ENCODE measurements at places on chromosomes 5 and 9.

DNA sequence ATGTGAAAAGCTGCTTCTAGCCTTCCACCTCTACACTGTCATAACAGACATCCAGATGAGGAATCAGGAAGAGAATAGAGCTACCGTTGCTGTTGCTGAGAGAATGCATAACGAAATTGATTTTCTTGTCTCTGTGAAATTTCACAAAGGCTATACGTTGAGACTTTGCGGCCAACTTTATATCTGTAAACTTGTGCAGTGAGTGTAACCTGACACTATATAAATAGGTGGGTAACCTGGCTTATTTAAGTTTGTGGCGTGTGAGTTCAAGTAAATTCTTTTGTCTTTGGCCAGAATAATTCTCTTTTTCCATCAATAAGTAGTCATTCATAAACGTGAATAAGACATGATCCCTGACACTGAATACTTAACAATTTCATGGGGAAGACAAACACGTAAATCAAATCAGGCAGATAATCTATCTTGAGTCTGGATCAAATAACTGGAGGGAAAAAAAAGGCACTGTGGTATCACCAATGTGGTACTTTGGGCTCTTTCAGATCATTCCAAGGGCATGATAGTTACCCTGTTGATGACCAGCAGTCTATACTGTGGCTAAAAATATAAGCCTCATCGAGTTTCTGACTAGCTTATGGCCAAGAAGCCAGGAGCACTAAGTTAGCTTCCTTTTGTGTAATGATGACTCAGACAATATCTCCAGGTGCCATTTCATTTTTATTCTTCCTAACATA lies 98.2 kb upstream of the RASA1 start:
- H3K27ac ChIP-seq: no peak overlapping the region
- H3K4me3 ChIP-seq: no peak overlapping the region
- H3K27me3 ChIP-seq: no peaks in the 10 kb centered on the region
- H3K4me1 ChIP-seq: no peaks in the 10 kb centered on the region
- no peaks in the 10 kb centered on the region for H3K36me3 ChIP-seq

GRCh38 chr9:19788152-19788551 lies 685 bp downstream of the SLC24A2 start:
- H3K4me3 ChIP-seq: no peak overlapping the region
- no peaks in the 10 kb centered on the region for H3K36me3 ChIP-seq
- no peaks in the 10 kb centered on the region for H3K4me1 ChIP-seq
- peaks cover 19% of the 10 kb centered on the region for H3K27me3 ChIP-seq

GRCh38 chr5:10109299-10109698 lies 140.4 kb downstream of the ATPSCKMT start:
- H3K27me3 ChIP-seq: no peaks in the 10 kb centered on the region
- no peaks in the 10 kb centered on the region for H3K4me1 ChIP-seq
- no peak for DNase-seq
- H3K4me3 ChIP-seq: no peak overlapping the region
- H3K36me3 ChIP-seq: no peaks in the 10 kb centered on the region
- no peak overlapping the region for H3K27ac ChIP-seq

- H3K4me1 ChIP-seq: peaks cover 49% of the 10 kb centered on the region
- no peak for DNase-seq
- no peaks in the 10 kb centered on the region for H3K36me3 ChIP-seq
- no peaks in the 10 kb centered on the region for H3K27me3 ChIP-seq
Observed at GRCh38 chr5:140181002-140181483, 6.1 kb downstream of the CYSTM1 start.

GRCh38 chr9:6068983-6069382 lies 53.6 kb upstream of the RANBP6 start:
- no peaks in the 10 kb centered on the region for H3K4me1 ChIP-seq
- no peaks in the 10 kb centered on the region for H3K36me3 ChIP-seq
- no peak for DNase-seq
- no peak overlapping the region for H3K27ac ChIP-seq

DNA sequence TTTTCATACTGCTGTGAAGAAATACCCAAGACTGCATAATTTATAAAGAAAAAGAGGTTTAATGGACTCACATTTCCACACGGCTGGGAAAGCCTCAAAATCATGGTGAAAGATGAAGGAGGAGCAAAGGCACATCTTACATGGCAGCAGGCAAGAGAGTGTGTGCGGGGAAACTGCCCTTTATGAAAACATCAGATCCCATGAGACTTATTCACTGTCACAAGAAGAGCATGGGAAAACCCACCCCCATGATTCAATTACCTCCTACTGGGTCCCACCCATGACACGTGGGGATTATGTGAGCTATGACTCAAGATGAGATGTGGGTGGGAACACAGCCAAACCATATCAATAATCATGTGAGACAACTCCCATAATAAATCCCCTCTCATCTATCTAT lies 8.7 kb downstream of the TTC39B start:
- no peaks in the 10 kb centered on the region for H3K36me3 ChIP-seq
- H3K27ac ChIP-seq: peak overlapping the region; percentile 82
- DNase-seq: no peak

- DNase-seq: no peak
- H3K27me3 ChIP-seq: peaks cover 58% of the 10 kb centered on the region
- no peaks in the 10 kb centered on the region for H3K4me1 ChIP-seq
- no peak overlapping the region for H3K27ac ChIP-seq
- no peaks in the 10 kb centered on the region for H3K36me3 ChIP-seq
- H3K4me3 ChIP-seq: no peak overlapping the region
Observed at GRCh38 chr9:126706698-126707053, 92.9 kb downstream of the LMX1B start.

- no peak overlapping the region for H3K4me3 ChIP-seq
- DNase-seq: no peak
- H3K27me3 ChIP-seq: no peaks in the 10 kb centered on the region
- no peak overlapping the region for H3K27ac ChIP-seq
Observed at GRCh38 chr5:36181774-36182173, 29.9 kb downstream of the SKP2 start.

- H3K4me3 ChIP-seq: no peak overlapping the region
- no peaks in the 10 kb centered on the region for H3K36me3 ChIP-seq
- peaks cover under 1% of the 10 kb centered on the region for H3K4me1 ChIP-seq
Observed at GRCh38 chr5:127671218-127671617, 22.3 kb downstream of the CTXN3 start.

GRCh38 chr5:31537851-31538250 lies 5.8 kb downstream of the C5orf22 start:
- peaks cover 12% of the 10 kb centered on the region for H3K4me1 ChIP-seq
- no peak overlapping the region for H3K4me3 ChIP-seq
- H3K27me3 ChIP-seq: no peaks in the 10 kb centered on the region
- H3K27ac ChIP-seq: no peak overlapping the region

DNA sequence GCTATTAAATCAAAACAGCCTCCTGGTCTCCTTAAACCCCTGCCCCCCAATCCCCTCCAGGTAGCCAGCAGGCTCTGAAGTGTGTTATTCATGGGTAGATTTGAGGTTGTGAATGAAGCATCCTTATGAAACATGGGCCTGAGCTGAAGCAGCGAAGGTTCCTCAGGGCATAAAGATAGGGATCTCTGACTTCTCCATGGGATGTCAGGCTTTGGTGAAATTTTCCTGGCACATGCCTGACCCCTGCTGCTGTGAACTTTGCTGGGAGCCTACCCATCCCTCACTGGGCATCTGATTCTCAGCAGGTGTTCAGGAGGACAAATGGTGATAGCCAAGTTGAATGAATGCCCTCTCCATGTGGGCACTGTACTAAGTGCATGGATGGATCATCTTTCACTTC lies 250.3 kb downstream of the ASTN2 start:
- no peak overlapping the region for H3K27ac ChIP-seq
- no peaks in the 10 kb centered on the region for H3K27me3 ChIP-seq
- no peak for DNase-seq
- H3K36me3 ChIP-seq: no peaks in the 10 kb centered on the region
- no peaks in the 10 kb centered on the region for H3K4me1 ChIP-seq
- H3K4me3 ChIP-seq: no peak overlapping the region

DNA sequence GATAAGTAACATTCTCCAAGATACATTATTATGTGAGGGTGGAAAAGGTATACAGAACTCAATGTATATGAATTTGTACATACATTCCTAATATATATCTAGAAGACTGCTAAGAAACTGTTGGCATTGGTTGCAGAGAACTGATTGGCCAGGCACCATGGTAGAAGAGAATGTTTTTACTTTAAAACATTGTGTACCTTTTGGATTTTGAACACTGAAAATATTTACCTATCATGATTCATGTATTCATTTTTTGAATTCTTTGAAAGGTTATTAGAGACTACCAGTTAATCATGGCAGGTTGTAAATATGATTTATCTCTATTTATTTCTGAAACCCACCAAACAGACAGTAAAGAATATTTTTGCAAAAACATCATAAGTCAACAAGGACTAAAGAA lies 41.2 kb upstream of the ADRB2 start:
- H3K4me3 ChIP-seq: no peak overlapping the region
- no peaks in the 10 kb centered on the region for H3K36me3 ChIP-seq
- no peak for DNase-seq
- H3K4me1 ChIP-seq: no peaks in the 10 kb centered on the region
- no peaks in the 10 kb centered on the region for H3K27me3 ChIP-seq

GRCh38 chr9:135281791-135282737 lies 194.6 kb downstream of the OLFM1 start:
- H3K27ac ChIP-seq: no peak overlapping the region
- no peaks in the 10 kb centered on the region for H3K36me3 ChIP-seq
- no peaks in the 10 kb centered on the region for H3K27me3 ChIP-seq
- no peak overlapping the region for H3K4me3 ChIP-seq
- DNase-seq: no peak

- no peaks in the 10 kb centered on the region for H3K4me1 ChIP-seq
- no peak for DNase-seq
- no peak overlapping the region for H3K4me3 ChIP-seq
- H3K27ac ChIP-seq: no peak overlapping the region
- H3K27me3 ChIP-seq: no peaks in the 10 kb centered on the region
Observed at GRCh38 chr9:105416840-105417239, 31.0 kb upstream of the FSD1L start.

GRCh38 chr9:91150998-91151717 lies 210.6 kb downstream of the AUH start:
- no peaks in the 10 kb centered on the region for H3K36me3 ChIP-seq
- DNase-seq: no peak
- H3K27ac ChIP-seq: no peak overlapping the region
- H3K4me1 ChIP-seq: no peaks in the 10 kb centered on the region

DNA sequence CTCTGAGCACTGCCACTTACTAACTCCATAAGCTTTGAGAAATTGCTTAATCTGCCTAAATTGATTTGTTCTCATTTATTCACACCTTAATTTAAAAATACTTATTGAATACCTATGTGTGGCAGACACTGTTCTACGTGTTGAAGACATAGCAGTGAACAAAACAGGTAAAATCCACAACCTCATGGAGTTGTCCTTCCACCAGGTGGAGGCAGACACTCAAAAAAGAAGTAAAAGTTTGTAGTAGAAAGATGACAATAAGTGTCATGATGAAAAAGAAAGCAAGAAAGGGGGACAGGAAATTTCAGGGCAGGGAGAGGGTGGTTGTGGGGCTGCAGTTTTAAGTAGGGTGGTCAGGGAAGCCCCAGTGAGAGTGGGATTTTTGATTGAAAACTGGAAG lies 94.9 kb downstream of the SREK1 start:
- H3K4me1 ChIP-seq: no peaks in the 10 kb centered on the region
- DNase-seq: no peak

GRCh38 chr9:124015661-124016131 lies 4.1 kb downstream of the LHX2 start:
- H3K4me3 ChIP-seq: no peak overlapping the region
- DNase-seq: peak; percentile 54
- H3K4me1 ChIP-seq: no peaks in the 10 kb centered on the region
- H3K27me3 ChIP-seq: peaks cover 99% of the 10 kb centered on the region
- H3K27ac ChIP-seq: no peak overlapping the region
- no peaks in the 10 kb centered on the region for H3K36me3 ChIP-seq

DNA sequence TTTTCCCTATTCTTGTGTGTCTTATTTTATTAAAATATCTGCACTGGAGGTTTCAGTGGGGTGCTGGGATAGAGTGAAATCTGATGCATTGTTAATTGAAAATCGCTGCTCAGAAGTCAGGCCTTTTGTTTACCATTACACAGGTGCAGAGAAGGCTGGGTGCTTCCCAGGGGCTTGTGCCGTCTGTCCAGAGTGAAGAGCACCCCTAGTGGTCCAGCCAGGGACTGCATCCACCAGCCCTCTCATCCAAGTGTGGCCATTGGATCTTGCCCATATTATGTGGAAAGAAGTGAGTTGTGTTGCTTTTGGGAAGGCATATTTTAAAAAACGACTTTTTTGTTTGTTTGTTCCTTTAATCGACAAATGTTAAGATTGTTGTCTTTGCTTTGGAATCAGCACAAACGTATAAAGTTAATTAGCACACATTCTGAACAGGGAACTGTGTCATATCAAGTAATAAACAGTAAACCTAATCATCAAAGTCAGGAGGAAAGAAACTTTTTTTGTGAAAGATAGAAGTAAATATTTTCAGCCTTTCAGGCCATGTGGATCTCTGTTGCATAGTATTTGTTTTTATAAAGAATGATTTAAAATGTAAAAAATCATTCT lies 315.6 kb downstream of the MTRR start:
- no peaks in the 10 kb centered on the region for H3K27me3 ChIP-seq
- H3K4me1 ChIP-seq: peaks cover 5% of the 10 kb centered on the region
- no peak overlapping the region for H3K27ac ChIP-seq
- H3K4me3 ChIP-seq: no peak overlapping the region
- no peaks in the 10 kb centered on the region for H3K36me3 ChIP-seq

Data from tibial artery (tissue), 4 donors.